DND-41 (cell line): ENCODE measurements at places on chromosomes 11 and 22.

DNA sequence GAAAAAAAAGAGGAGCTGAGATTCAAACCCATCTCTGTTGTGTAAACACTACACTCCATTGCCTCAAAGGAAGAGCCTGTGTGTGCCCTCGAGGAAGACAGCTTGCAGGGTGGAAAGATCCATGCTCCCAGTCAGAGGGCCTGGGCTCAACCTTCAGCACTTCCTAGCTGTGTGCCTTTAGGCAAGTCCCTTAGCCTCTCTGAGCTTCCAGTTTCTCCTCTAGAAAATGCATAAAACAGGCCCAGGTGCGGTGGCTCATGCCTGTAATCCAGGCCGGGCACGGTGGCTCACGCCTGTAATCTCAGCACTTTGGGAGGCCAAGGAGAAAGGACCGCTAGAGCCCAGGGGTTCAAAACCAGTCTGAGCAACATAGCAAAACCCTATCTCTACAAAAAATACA lies 4.6 kb upstream of the ARFGAP2 start:
- peaks cover 29% of the 10 kb centered on the region for H3K4me1 ChIP-seq
- H3K4me3 ChIP-seq = no peak overlapping the region
- DNase-seq = no peak
- H3K27ac ChIP-seq = no peak overlapping the region
- H3K36me3 ChIP-seq = peaks cover under 1% of the 10 kb centered on the region; the same call in 1 of the 2 replicates

GRCh38 chr11:6468712-6469495 lies 4.8 kb downstream of the TRIM3 start:
- H3K36me3 ChIP-seq = 0 out of 2 replicates have a peak, but pooled peaks cover 4% of the 10 kb centered on the region
- no peaks in the 10 kb centered on the region for H3K27me3 ChIP-seq
- H3K4me1 ChIP-seq = peaks cover 20% of the 10 kb centered on the region
- no peak overlapping the region for H3K4me3 ChIP-seq
- no peak overlapping the region for H3K27ac ChIP-seq

DNA sequence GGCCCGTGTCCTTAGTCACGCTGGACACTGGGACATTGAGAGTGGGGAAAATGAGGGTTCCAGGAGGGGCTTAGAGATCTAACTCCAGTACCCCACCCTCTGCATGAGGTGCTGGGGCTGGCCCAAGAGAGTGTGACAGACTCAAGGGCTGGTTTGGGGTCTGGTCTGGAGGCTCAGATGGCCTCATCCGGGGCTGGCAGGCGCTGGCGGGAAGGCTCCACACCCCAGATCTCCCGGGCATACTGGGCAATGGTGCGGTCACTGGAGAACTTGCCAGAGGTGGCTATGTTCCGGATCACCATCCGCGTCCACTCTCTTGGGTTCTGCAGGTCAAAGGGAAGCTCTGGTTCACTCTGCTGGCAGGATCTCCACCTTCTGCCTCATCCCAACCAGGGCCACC lies 2.5 kb upstream of the RASGRP2 start:
- H3K27me3 ChIP-seq = no peaks in the 10 kb centered on the region
- DNase-seq = no peak
- H3K4me3 ChIP-seq = peak overlapping the region; percentile 65
- H3K27ac ChIP-seq = peak overlapping the region; percentile 99

DNA sequence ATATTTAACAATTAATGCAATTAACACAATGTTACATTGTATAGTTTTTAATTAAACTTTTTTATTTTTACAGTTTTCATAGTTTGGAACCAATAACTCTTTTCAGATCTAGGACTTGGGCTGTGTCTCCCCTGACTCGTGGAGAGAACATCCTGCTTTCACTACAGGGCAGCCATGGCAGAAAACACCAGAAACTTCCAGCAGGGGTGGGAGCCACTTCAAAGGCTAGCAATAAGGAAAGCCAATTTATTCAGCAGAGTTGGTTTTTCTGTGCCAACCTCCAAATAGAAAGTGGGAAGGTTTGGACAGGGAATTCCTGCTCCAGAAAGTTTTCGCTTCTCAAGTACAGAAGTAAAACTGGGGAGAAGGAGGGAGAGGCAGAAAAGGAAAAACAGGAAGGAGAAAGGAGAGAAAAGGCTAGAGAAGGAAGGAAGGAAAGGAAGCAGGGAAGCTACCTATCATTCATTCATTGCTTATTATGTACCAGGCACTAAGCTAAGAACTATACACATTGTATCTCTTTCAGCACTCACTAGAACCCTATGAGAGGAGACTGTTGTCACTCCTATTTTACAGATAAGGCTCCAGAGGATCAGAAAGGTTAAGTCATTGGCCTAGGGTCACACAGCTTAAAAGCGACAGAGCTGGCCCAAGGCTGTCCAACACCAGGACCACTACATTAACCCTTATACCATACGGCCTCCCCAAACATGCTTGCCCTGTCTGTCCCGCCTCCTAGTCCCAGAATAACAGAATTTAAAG lies 54.8 kb upstream of the CREB3L1 start:
- H3K27ac ChIP-seq = no peak overlapping the region
- H3K27me3 ChIP-seq = no peaks in the 10 kb centered on the region
- peak; percentile 26 for DNase-seq
- no peak overlapping the region for H3K4me3 ChIP-seq
- H3K4me1 ChIP-seq = no peaks in the 10 kb centered on the region

GRCh38 chr22:32465661-32466060 lies 1.4 kb upstream of the BPIFC start:
- H3K36me3 ChIP-seq = no peaks in the 10 kb centered on the region
- H3K27ac ChIP-seq = no peak overlapping the region
- H3K4me1 ChIP-seq = no peaks in the 10 kb centered on the region
- H3K4me3 ChIP-seq = no peak overlapping the region
- H3K27me3 ChIP-seq = peaks cover 12% of the 10 kb centered on the region
